ENCODE measurements at places on chromosomes 11 and 22. TPM values are rescaled to one million over a fixed set of nuclear protein-coding genes. Genes with fewer than 3 reads are reported as not detected.

GRCh38 chr11:8309862-8310261 is 46.2 kb upstream of the LMO1 start:
- no peak for DNase-seq

DNA sequence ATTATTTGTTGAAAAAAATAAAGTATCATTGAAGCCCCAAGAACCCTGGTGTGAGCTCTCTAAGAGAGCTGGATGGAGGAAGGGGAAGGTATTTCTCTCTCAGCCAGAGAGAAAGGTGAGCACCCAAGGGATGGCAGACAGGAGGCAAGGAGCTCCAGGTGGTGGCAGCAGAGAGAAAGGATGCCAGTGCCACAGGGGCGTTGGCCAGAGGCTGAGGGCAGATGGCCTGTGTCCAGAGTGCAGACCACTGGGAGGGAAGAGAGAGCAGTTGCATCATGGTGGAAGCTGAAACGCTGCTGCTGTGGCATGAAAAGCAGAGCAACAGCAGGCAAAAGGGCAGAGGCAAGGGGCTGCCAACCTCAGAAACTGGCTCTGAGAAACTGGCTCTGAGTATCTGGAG is 8.5 kb downstream of the SPON1 start:
- peak; percentile 50 for DNase-seq

DNA sequence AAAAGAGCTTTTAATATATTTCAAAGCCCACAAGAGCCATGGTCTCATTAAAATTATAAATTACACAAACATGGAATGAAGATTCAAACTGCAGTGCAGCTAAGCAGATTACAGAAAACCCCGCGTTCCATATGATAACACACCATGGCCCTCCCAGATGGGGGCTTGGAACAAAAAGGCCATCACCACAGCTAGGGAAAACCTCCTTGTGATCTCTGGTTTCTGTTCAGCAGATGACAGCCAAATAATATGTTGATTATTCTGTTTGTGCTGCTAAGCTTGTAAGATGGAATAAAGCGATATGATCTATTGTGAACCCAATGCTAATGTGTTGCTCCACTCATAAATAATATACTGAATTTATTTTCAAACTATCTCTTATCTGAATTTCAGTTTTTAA is 28.5 kb downstream of the IMMP1L start:
- no peak for DNase-seq

Gene OR5A1
- not detected for total RNA-seq

DNA sequence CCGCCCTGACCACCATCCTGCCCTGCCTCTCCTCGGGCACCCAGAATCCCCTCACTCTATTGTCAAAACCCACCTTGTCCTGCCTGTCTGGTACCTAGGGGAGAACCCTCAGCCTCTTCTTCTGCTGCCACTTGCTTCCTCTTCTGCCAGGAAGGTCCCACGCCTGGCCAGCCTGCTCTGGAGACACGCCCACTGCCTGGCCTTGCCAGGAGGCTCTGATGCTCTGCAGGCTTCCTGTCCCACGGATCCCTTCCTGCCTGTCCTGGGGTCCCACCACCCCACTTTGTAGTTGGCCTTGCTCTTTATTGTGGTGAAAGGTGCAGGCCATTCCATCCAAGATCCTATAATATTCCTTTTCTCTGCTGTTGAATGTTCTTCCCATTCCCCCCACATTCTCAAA is 63.4 kb downstream of the BMAL1 start:
- DNase-seq, result no peak

Gene KCNJ1
- total RNA-seq, result under 0.01 TPM

DNA sequence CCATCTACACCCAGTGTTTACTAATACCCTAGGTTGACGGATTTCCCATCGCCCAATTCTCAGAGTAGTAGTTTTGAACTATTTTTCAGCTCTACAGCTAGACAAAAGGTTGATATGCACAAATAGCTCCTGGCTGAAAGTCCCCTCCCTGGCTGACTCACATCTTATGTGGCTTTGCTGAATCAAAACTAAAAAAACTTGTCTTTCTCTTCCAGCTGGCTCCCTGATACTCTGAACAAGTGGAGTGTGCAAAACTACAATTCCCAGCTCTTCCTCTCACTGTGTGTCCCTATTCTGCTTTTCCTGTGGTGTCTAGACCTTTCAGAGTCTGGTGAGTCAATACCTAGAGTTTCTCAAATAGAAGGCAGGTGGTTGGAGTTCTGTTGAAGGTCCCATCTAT is 12.7 kb upstream of the LARGE1 start:
- DNase-seq, result no peak
